GM10248 (cell line): ENCODE measurements at places on chromosomes 12 and 14.

DNA sequence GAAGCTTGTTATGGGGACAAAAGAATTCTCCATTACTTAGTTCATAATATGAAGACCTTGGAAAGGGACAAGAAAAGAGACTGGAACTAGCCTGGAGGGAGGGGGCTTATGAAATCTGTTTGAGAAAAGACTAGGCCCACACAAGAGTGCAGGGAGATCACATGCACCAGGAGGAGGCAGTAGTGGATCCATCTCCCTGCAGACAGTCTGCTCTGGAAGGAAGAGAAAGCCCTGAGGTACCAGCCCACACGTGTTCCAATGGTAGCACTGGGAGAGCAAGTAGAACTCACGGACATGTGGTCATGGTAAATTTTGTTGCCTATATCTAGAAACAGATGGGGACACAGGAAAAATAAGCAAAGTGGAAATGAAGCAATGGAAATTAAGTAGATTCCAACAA, 445.4 kb downstream of the SOX5 start:
- no peak for DNase-seq

DNA sequence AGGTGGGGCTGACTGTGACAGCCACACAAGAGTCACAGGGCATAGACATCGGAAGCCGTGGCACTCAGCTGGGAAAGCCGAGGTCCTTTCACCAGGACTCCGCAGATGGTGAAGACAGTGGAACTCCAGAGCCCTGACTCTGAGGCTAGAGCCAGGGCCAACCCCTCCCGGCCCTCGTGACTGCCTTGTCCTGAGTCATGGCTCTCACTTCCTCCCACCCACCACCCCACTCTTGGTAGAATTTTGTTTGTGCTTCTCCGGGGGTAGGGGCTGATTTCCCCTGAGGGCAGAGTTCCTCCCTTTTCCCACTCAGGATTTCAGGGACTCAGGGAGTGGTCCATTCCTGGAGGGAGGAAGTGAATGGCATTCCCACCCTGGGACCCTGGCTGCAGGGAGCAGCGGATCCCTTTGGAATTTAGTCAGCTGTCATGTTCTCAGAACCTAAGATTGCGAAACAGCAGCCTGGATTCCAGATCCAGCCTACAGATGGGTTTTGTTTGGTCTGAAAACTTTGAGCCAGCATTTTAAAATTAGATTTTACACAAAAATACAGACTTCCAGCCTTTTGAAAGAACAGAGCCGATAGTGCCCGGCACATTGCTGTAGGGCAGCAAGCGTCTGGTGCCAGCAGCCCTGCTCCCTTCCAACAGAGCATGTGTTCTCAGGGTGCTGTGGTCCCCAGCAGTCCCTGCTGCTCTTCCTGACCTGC, 50.7 kb downstream of the TPCN1 start:
- DNase-seq: peak; percentile 74

DNA sequence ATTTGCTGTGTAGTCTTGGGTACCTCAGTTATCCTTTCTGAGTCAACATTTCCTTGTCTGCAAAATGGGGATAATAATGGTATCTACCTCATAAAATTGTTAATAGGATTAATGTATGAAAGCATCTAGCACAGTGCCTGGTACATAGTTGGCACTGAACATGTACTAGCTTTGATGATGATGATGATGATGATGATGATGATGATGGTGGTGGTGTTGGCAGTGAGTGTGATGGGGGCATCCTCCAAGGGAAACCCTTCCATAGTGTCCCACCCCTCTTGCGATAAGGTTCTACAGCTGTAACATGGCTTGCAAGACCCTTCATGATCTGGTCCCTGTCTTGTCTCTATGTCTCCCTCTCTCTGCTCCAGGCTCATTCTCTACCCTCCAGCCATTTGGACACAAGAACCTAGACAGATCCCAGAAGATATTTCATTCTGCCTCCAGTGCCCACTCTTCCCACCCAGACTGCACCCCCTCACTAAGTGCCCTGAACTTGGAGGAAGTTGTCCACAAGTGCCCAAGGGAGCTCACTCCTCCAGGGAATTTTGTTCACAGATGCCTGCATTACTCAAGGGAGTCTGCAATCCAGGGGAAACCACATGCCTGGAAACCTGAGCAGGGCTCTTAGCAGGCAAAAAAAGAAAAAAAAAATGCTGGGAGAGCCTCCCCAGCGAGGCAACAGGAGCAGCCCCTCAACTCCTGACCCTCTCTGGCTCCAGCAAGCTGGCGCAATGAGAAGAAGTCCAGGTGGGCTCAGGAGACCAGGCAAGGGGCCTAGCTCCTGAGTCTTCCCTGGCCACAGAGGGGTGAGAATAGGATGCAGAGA, 10.1 kb upstream of the BDKRB1 start:
- no peak for DNase-seq

- DNase-seq: no peak
These were observed 1194.8 kb downstream of the BCL11B start for GRCh38 chr14:98077176-98077575.

DNA sequence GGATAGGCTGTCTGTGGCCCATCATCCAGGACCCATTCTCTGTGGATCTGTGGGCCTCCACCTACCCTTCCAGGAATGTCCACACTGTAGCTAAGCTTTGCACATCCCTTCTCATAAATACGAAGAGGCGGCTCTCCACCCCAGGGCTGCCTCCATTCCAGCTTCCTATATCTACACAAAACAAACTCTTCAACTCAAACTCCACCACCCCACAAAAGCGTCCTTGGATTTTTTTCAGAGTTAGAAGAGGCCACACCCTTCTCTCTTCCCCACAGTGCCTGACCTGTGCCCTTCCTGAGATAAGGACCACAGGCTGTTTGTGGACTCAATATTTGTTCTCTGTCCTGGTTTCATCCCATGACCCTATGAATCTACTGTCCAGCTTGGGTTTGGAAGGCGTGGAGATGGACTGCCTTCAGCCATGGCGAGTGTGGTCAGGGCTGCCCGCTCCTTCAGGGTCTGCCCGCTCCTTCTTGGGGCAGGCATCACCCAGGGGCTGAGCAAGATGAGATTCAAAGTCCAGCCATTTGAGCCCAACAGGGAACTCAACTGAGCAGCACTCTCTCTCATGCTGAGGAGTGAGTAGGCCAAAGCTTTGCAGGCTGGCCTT, 13.0 kb upstream of the SERPINA12 start:
- DNase-seq: no peak

- DNase-seq: no peak
These were observed 129.6 kb downstream of the SNAPC1 start for GRCh38 chr14:61891810-61892209.

DNA sequence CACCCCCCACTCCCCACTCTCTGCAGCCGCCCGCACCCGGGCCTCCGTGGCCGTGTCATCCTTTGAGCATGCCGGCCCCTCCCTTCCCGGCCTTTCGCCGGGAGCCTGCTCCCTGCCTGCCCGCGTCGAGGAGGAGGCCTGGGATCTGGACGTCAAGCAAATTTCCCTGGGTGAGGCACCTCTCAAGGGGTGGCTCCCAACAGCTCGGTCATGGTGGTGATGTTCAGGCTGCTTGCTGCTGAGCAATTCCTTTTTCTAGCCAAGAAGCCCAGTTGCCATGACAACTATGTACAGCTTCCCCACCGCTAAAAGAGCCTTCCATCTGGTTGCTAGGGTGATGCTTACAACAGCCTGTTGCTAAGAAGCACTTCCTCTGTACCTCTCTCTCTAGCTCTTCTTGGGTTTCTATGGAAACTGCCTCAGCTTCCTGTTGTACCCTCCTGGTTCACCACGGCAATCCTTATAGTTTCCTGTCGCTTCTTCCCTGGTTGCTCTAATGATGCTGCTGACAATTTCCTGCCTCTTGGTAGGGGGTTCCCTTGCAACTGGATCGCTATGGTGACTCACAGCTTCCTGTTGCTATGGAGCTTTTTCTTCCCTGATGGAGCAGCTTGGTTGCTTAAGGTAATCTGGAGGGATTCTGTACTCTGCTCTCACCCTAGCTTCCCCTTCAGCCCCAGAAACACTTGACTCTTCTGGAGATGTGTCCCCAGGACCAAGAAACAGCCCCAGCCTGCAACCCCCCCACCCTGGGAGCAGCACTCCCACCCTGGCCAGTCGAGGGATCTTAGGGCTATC, 11.0 kb downstream of the ZNF219 start:
- DNase-seq: no peak

GRCh38 chr12:51821440-51822260, 26.9 kb downstream of the FIGNL2 start:
- DNase-seq: no peak

DNA sequence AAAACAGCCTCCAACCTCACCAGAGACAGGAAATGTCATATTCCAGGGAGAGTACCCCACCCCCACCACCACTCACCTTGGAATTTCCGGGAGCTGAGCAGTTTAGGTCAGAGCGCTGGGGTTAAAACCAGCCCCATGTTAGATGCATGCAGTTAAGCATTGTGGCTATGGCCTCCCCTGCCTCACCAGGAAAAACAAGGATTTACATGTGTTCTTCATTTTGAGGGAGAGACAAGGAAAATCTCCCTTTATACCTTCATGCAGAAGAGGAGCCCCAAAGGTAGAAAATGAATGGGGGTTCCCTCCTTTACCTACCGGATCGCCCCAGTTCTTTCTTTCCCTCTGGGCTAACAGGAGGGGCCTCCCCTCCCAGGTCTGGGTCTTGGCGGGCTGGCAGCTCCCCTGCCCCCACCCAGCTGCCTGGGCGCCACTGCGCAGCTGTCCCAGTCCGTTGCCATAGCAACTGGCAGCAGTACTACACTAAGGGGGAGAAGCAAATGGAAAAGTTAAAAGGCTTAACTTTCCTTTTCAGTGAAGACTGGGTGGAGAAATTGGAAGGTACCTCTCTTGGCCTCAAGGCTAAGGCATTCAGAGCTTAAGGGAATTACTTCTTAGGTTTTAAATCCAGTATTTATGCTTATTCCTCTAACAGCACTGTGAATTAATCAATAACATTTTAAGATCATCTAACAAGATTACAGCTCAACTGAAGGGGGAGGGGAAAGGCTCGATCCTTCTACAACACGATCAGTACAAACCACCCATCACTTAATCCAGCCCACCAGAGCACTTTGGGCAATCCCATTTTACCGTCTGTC, 20.5 kb downstream of the CBX5 start:
- DNase-seq: peak; percentile 82

DNA sequence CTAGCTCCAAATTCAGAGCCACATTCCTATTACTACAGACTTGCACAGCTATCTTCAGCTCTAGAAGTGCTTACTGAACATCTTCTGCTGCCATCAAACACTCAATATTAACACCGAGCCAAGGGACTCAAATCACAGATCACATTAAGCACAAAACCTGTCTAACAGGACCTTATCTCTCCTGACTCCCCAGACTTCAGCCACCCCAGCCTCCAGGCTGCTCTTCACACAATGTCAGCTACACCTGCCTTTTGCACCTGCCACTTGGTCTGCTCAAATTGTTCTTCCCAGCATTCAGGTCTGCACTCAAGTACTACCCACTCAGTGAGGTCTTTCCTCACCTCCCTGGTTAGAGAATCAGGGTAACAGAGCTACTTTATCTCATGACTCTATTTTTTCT, 57.1 kb downstream of the GALC start:
- no peak for DNase-seq

- DNase-seq: peak; percentile 77
These were observed 3.9 kb downstream of the GZMH start for GRCh38 chr14:24605435-24606190.

DNA sequence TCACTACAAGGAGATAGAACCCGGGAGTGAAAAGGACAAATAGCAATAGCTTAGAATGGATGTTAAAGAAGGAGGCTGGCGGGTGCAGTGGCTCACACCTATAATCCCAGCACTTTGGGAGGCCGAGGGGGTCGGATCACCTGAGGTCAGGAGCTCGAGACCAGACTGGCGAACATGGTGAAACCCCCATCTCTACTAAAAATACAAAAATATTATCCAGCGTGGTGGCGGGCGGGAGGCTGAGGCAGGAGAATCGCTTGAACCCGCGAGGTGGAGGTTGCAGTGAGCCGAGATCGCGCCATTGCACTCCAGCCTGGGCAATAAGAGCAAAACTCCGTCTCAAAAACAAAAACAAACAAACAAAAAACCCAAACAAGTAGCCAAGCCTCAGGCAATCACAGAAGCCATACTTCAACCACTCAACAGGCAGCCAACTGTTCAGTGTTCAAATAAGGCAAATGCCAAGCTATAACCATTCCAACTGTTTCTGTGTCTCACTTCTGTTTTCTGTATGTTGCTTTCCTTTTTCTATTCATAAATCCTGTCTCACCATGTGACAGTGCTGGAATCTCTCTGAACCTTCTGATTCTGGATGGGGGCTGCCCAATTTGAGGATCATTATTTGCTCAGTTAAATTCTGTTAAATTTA, 3.9 kb upstream of the SPTLC2 start:
- DNase-seq: no peak

DNA sequence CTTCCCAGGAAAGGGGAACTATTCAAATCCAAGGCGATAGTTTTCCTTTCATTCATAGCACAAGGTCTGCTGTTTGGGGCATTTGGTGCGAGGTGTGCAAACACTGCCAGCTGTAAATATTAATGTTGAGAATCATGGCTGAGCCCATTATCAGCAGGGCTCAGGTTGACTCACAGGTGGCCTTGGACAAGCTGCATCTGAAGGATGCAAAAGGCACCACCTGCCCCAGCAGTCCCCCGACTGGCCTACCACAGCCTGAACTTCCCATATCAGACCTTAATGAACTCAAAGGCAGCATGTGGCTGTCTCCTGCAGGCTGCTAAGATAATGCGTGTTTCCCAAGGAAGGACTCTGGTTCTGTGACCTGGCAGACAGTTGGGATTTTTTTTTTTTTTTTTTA, 93.3 kb upstream of the MAP1LC3B2 start:
- no peak for DNase-seq

- no peak for DNase-seq
These were observed 137.8 kb downstream of the EPS8 start for GRCh38 chr12:15651371-15651770.

GRCh38 chr12:26346736-26347135, 151.4 kb downstream of the SSPN start:
- no peak for DNase-seq

- DNase-seq: no peak
These were observed 8.5 kb downstream of the ZFP36L1 start for GRCh38 chr14:68784226-68784910.

GRCh38 chr12:15966426-15966825, 55.3 kb downstream of the DERA start:
- no peak for DNase-seq

- DNase-seq: no peak
These were observed 68.5 kb upstream of the HOXC13 start for GRCh38 chr12:53870117-53870516.

- DNase-seq: no peak
These were observed 4.1 kb upstream of the KRT18 start for GRCh38 chr12:52944683-52945388.

GRCh38 chr14:59015482-59015881, 173.0 kb upstream of the DAAM1 start:
- DNase-seq: no peak

DNA sequence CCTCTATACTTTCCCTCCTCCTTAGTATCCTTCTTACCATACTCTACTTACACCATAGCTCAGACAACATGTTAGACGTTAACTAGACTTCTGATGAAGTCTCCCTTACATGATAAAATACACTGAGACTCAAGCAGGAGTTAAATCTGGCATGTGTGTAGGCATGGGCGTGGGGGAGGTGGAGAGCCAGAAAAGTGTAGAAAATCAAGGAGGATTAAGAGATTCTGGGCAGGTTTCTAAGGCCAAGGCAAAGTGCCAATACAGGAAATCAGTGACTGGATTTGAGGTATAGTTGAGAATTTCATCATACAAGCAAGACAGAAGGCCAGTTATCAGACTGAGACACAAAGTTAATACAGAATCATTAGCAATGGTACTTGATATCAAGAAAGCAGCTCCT, 37.4 kb downstream of the EPS8 start:
- no peak for DNase-seq
